CD8-positive, alpha-beta T cell (primary cell): ENCODE measurements at places on chromosomes 4 and X. TPM values are rescaled to one million over a fixed set of nuclear protein-coding genes. Genes with fewer than 3 reads are reported as not detected.

The C4orf51 gene
- total RNA-seq = not detected

The CLTRN gene
- 0.22 TPM for total RNA-seq

The FAM9A gene
- total RNA-seq = not detected

The COL4A5 gene
- total RNA-seq = not detected

The NPY2R gene
- not detected for total RNA-seq

The RBMXL3 gene
- not detected for total RNA-seq

The ZFP42 gene
- total RNA-seq = not detected

The PWWP3B gene
- not detected for total RNA-seq

The UGT2B15 gene
- total RNA-seq = not detected

The NAA11 gene
- not detected for total RNA-seq

GRCh38 chr4:106473515-106473914, 104.9 kb upstream of the GIMD1 start:
- no peak for DNase-seq

GRCh38 chr4:9765091-9765490, 16.3 kb upstream of the DRD5 start:
- DNase-seq = no peak

GRCh38 chr4:105715692-105716278, 7.2 kb downstream of the GSTCD start:
- DNase-seq = no peak

GRCh38 chr4:97624204-97624603, 519.1 kb downstream of the STPG2 start:
- no peak for DNase-seq

DNA sequence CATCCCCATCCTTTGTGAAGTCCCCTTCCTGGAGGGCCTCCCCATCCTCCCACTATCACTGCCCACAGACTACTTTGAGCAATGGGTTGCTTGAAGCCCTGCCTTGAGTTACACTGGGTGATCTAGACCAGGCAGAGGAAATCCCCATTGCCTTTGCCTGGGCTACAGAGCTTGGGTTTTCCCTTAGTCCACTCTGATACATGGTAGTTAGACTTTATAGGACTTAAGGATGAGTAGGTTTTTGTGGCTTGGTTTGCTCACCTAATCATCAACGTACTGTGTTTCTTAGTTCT, 56.6 kb downstream of the TMEM131L start:
- no peak for DNase-seq

DNA sequence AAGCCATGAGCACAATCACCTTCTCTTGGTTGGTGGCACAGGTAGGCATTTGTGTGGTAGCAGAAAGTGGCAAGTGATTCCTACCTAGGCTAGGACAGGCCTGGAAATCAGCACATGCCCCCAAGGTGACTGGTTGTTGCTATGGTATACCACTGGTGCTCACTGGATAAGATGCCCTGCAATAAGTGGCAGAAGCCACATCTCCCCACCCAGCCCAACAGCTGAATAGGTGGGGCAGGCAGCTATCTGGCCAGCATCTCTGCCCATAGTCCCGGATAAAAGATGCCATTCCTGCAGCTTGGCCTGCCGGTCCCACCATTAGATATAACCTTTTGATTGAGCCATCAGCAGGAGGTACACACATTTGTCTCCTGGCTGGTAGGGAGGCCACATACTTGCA, 21.1 kb downstream of the AMER1 start:
- DNase-seq = no peak

DNA sequence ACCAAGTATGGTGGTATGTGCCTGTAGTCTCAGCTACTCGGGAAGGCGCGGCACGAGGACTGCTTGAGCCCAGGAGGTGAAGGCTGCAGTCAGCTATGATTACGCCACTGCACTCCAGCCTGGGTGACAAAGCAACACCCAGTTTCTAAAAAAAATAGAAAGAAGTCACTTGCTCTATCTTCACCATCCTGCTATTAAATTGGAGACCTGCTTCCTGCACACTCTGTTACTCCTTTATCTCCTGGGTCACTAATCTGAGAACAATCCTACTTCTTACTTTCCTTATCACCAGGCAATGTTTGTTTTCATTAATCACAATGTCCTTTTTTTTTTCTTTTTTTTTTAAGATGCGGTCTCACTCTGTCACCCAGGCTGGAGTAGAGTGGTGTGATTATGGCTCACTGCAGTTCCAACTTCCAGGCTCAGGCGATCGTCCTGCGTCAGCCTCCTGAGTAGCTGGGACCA, 16.2 kb downstream of the PRKX start:
- no peak for DNase-seq

DNA sequence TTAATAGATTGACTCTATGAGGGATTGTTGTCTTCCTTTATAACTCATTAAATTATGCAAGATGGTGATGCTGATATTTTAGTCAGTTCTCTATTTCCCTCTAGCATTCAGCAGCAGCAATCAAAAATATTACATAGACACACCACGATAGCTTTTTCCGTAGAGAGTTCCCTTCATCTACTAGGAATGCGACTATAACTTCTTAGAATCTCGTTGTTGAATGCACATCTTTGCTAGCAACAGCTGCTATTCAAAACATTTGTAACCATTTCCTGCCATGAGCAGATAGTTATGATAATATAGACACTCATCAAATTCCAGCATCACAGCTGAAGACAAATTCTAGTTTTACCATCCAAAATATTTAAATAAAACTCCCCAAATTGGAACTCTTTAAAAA, 147.4 kb upstream of the FGF13 start:
- no peak for DNase-seq

GRCh38 chr4:99759346-99759984, 57.2 kb upstream of the DAPP1 start:
- no peak for DNase-seq

- DNase-seq = no peak
Observed at GRCh38 chrX:104310090-104310489, 55.4 kb upstream of the ESX1 start.

GRCh38 chr4:166658585-166658984, 575.7 kb downstream of the SPOCK3 start:
- no peak for DNase-seq

DNA sequence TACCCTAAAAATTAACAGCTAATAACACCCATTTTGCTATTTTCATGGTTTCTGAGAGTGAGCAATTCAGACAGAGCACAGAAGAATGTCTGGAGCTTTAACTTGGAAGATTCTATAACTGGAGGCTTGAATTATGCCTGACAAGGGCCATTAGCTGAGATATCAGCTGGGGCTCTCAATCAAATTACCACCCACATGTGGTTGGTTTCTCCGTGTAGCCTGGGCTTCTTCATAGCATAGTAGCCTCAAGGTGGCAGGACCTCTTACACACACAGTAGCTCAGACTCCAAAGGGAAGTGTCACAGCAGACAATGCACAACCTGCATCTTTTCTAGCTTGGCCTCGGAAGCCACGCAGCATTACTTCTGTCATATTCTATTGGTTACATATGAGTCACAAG, 127.3 kb downstream of the EFHC2 start:
- no peak for DNase-seq

GRCh38 chrX:108590496-108590895, 145.9 kb downstream of the IRS4 start:
- no peak for DNase-seq
